ENCODE measurements at places on chromosomes 13 and 19.

DNA sequence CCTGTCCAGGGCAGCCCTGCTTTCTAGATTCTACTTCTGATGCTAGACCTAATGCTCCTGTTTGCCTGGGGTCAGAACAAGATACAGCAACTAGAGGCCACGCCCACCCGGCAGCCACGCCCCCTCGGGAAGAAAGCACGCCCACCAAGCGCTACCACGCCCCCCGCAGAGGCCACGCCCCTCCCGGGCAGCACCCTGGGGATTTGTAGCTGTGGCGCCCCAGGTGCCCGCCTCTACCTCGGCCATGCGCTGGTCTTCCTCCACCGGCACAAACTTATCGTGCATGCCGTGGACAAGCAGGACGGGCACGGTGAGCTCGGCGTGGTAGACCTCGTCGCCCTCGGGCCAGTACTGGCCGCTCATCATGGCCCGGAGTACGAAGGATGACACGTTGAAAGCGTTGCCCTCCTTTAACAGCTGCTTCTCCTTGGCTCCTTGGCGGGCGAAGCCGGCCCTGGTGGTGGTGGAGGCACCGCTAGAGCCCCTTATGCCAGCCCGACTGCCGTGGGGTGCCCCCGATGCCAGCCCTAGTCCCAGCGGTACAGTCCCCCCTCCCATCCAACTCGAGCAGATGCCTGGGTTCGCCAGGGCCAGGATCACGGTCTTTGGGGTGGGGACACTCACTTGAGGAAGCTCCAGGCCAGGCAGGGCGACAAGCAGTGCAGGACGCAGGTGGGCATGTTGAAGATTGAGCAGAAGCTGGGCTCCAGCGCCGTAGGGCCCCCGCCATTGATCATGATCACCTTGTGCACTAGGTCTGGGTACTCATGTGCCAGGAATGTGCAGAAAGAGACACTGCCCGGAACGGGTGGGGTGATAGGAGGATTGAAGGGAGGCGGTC, 9.0 kb downstream of the ABHD8 start:
- DNase-seq, result no peak

- DNase-seq, result no peak
These were observed 63.1 kb downstream of the CEBPG start for GRCh38 chr19:33436360-33437345.

DNA sequence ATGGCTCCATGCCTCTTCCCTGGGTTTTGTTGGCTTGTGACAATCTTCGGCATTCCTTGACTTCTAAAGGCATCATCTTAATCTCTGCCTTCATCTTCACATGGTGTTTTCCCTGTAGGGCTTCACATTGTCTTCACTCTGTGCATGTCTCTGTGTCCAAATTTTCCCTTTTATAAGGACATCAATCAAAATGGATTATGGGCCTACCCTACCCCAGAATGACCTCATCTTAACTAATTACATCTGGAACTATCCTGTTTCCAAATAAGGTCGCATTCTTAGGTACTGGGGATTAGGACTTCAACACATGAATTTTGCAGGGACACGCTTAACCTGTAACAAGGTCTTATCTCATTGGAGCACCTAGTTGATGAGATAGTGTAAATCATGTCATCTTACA, 290.3 kb upstream of the KLF12 start:
- DNase-seq, result no peak

DNA sequence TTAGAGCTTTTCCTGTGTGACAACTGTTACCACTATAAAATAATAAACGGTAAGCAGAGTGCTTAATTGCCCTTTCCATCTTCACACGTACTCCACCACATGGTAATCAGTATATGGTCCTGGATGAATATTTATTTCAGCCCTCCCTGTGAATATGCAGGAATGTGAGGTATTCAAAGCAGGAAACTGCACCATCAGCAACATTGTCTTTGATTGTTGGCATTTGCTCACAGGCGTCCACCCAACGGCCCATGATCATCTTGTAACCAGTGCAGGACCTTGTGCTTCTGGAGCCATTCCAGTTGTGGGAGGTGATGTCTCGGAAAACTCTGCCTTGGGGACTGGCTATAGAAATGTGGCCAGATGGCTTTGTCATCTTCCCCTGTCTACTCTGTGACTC, 132.6 kb downstream of the COG6 start:
- no peak for DNase-seq

- peak; percentile 83 for DNase-seq
These were observed 58.3 kb downstream of the KLF2 start for GRCh38 chr19:16382775-16383543.

DNA sequence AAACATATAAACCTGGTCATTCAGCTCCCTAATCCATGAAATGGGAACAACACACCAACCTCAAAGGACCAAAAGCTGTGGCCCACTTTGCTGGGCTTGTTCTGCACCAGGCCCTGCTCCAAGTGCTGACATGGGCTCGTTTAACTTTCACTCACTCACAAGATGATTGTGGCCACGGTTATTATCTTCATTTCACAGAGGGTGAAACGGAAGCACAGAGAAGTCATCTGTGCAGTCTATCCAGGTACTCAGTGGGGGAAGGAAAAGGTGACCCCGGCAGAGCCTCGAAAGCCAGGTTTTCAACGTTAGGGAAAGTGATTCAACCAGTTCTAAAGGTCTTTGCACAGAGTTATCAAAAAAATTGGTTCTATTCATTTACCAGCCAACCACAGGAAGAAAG, 68.0 kb downstream of the CRYL1 start:
- no peak for DNase-seq

- DNase-seq, result no peak
These were observed 22.2 kb upstream of the SERPINE3 start for GRCh38 chr13:51317262-51317661.

GRCh38 chr19:47373246-47374240, 24.4 kb downstream of the DHX34 start:
- no peak for DNase-seq

GRCh38 chr13:99143904-99144303, 56.8 kb upstream of the UBAC2 start:
- DNase-seq, result no peak

DNA sequence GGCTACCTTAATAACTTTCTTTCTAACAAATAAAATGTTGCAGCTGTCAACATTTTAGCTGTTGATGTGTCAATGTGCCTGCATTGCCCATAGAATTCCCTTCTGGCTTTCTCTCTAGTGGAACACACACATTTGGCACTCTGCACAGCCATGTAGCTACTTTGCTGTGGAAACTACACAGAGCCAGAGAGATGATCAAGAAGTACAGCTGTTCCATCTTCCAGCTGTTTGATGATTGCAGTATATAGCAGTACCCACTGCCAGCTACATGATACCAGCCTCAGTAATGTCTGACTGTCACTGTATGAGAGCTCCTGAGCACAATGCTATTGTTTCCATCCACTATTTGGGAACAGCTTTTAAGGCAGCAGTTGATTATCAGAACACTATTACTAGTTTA, 843.0 kb downstream of the PCDH17 start:
- DNase-seq, result no peak

DNA sequence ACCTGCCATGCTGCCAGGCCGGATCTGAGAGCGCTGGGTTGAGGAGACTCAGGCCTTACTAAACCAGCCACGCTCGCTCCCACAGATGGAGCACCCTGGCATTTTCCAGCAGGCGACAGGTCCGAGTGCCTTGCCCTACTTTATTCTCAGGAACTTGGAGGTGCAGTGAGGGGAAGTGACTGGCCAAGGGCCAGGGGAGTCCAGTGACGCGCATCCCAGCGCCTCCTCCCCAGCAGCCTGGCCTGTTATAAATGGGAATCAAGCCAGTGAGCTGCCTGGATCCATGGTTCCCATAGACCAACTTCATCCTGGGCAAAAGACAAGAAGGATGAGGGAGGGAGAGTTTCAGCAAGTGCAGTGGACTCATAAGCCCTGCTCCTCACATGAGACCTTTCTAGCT, 35.5 kb downstream of the TMED1 start:
- peak; percentile 25 for DNase-seq

DNA sequence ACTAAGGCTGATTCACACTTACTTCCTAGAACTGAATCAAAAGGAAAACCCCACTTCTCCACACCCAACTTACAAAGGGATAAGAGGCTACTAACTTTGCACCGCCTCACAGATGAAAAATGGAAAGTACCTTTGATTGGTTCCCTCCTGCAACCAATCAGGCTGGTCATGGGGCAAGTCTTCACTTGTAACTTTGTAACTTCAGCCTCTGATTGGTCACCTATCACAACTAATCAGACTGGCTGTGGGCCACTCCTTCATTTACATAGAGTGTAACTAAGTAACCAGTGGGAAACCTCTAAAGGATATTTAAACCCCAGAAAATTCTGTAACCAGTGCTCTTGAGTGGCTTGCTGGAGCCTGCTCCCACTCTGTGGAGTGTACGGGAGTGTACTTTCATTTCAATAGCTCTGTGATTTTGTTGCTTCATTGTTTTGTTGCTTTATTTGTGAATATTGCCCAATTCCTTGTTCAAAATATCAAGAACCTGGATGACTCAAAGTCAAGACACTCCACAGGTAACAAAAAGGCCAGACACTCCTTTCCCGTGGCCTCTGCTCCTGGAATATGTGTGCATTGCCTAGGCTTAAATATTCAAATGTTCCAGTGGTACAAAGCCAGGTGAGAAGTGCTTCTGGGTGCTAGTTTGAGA, 50.5 kb downstream of the RFC3 start:
- DNase-seq, result no peak

GRCh38 chr19:3210347-3211017, 14.0 kb upstream of the CELF5 start:
- DNase-seq, result peak; percentile 39

DNA sequence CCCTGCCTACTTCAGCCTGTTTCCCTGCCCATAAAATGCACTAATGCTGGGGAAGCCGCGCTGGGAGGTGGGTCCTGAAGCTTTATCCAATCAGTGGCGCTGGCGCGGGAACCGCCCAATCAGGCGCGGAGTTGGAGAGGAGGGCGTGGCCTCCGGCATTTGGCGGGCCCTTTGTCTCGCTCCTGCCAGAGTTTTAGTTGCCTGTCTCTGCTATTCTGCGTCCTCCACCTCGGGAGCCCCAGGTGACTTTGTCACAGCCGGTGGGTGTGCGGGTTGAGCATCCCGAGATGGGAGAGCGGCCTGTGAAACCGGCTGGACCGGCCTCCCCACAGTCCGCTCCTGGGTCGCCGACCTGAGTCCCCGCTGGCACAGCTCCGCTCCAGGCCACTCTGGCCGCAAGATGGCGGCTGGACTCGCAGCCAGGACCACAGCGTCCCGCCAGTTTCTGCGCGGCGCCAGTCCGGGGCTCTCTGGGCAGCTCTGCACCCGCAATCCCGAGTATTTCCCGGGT, 30.7 kb upstream of the ZNF429 start:
- peak; percentile 76 for DNase-seq

DNA sequence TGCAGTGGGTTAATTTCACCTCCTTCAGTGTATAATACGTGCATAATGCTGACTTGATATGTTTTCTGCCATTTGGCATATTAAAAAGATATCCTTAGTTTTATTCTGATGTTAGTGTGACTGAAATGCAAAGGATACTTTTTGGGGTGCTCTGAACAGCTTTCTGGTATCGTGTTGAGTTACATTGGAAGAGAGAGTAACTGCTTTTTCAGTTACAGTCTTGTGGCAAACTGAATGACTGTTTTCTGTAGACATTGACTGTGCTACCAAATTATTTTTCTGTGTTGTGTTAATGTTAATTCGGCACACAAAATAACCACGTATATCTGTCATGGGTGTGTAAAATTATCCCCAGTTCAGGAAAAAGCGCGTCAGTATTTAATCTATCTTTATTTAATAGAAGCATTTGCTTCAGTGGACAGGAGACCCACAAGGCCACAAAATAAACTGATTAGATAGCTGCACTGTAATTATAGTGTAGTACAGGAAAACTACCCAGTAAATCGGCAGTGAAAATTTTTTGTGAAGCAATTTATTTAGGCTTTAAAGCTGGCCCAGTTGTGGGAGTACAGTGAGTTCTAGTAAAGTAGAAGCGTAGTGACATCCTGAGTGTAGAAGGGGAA, 2.5 kb downstream of the URI1 start:
- no peak for DNase-seq

- no peak for DNase-seq
These were observed 4.9 kb downstream of the SIAH3 start for GRCh38 chr13:45846681-45847080.

DNA sequence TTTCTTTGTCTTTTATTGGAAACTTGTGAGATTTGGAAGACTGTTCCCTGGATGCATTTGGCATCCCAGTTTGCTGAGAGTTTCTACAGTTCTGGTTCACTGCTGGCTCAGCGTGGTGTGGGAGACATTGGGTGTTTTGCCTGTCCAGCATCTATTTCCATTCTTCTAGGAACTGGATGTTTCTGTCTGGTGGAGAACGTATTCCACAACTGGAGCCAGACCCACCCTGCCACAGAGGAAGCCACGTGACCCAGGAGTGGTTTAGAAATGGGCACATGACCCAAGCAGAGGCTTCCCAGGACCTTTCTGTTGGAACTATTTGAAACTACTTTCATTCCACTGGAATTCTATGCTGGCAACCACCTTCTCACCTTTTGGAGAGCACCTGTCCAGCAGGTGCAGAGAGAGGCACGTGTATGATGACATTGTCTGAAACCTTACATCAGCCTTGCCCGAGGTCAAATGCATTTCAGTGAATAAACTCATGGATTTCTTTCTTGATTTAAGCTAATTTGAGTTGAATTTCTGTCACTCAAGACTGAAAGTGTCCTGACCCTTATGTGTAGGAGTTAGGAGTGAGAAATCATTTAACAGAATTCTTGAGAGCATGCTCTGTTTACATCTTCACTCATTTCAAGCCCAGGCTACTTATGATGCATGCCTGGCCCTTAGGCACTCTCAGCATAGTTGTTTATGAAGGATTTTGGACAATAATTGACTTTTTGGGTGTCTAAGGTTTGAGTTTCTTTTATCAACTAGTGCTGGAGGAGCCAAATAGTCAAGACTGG, 121.8 kb downstream of the AKAP11 start:
- DNase-seq, result no peak

DNA sequence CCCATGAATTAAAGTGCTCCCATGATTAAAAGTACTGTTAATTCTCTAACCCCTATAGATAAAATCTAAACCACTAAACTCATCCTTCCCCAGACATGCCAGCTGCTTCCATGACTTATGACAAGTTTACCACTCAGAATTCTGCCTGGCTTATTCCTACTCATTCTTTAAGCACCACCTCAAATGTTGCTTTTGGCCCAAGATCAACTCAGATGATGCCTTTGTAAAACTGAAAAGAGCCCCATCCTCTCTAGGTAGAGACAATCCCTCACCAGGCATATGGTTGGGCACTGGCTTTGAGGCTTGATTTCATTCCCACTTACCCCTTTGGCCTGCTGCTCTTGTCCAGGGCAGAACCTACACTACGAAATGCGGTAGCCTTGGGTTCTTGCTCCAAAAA, 250.0 kb downstream of the DNAJC15 start:
- no peak for DNase-seq

GRCh38 chr13:35926859-35927530, 204.2 kb downstream of the DCLK1 start:
- no peak for DNase-seq

GRCh38 chr19:8884416-8884815, 52.2 kb downstream of the MBD3L1 start:
- no peak for DNase-seq

GRCh38 chr13:101977475-101977874, 424.4 kb downstream of the FGF14 start:
- no peak for DNase-seq
